ENCODE measurements at places on chromosomes 11 and 22. TPM values are rescaled to one million over a fixed set of nuclear protein-coding genes. Genes with fewer than 3 reads are reported as not detected.

- no peak for DNase-seq
Observed at GRCh38 chr11:19218786-19219460, 17.1 kb upstream of the CSRP3 start.

- no peak for DNase-seq
Observed at GRCh38 chr11:69492201-69492991, 10.9 kb downstream of the LINC01488 start.

GRCh38 chr22:38973289-38974169 lies 8.6 kb upstream of the APOBEC3B start:
- no peak for DNase-seq

DNA sequence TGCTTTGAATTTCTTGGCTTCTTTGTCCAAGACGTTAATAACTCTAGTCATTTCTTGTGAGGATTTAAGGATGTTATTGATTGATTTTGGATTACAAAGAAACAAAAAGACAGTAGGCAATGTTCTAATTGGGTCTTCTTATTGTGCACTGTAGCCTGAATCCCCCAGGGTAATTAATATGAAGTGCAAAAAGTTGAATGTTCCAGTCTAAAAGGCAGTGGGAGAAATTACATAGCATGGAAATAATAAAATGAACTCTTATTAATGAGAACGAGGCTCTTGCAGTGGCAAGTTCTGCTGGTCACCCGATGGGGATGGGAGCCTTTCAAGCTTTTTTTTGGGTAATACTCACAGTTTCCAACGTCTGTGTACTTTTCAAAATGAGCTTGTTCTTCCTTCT lies 45.6 kb downstream of the UBASH3B start:
- DNase-seq: no peak

GRCh38 chr11:112037527-112037926 lies 12.3 kb downstream of the DLAT start:
- no peak for DNase-seq

- DNase-seq: no peak
Observed at GRCh38 chr22:45290410-45290936, 5.7 kb downstream of the UPK3A start.

DNA sequence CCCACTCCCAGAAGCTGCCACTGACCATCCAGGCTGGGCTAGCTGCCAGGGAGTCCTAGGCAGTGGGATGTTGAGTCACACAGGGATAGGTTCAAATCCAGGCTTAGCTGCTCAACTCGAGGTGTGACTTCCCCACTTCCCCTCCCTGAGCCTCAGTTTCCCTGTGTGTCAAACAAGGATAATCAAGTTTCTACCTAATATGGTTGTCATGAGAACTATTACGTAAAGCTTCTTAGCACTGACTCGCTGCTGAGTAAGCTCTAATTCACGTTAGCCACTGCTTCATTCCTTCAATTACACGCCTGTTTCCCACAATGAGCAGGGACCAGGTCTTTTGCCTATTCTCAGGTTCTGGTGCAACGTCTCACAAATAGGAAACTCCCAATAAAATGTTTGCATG lies 67.7 kb downstream of the SEZ6L start:
- no peak for DNase-seq

- DNase-seq: no peak
Observed at GRCh38 chr22:32576553-32577253, 102.1 kb downstream of the FBXO7 start.

- DNase-seq: no peak
Observed at GRCh38 chr11:64760759-64761420, 1.1 kb upstream of the PYGM start.

- no peak for DNase-seq
Observed at GRCh38 chr11:114057147-114057546, 2.4 kb upstream of the ZBTB16 start.

- no peak for DNase-seq
Observed at GRCh38 chr11:73854680-73855079, 22.0 kb downstream of the COA4 start.

DNA sequence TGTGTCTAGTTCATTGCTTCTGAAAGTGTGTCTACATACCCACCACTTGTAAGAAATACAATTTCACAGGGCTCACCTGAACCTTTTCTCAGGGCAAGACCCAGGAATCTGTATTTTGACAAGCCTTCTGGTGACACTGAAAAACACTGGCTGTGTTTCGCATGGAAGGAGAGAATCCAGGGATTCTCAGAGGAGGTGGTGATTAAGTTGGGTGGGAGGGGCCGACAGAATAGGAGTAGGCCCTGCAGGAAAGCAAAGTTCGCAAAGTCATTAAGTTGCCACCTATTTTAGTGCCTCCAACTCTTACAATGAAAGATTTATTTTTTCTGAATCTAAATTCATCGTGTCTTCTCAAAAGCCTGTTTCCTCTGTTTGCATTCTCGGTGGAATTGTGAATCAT lies 186.8 kb downstream of the FAT3 start:
- DNase-seq: no peak

- no peak for DNase-seq
Observed at GRCh38 chr22:46843821-46844255, 81.4 kb downstream of the TBC1D22A start.

- DNase-seq: no peak
Observed at GRCh38 chr11:121478226-121478894, 25.6 kb upstream of the SORL1-AS1 start.

GRCh38 chr11:44829838-44830237 lies 103.1 kb downstream of the TSPAN18 start:
- DNase-seq: no peak

The PLA2G3 gene
- total RNA-seq: not detected

The SPTBN2 gene
- 0.98 TPM for total RNA-seq

The MMP12 gene
- not detected for total RNA-seq

The THAP12 gene
- total RNA-seq: 27.2 TPM

The LRRC4C gene
- not detected for total RNA-seq

The OR51E1 gene
- total RNA-seq: not detected

Measured in GM12878 (cell line).